ENCODE measurements at places on chromosomes 7 and 10.
A peak's percentile ranks its signal among the peaks of the same experiment; 100 is the strongest.

GRCh38 chr7:98321301-98321700 is 39.8 kb downstream of the BRI3 start:
- no peak for DNase-seq

DNA sequence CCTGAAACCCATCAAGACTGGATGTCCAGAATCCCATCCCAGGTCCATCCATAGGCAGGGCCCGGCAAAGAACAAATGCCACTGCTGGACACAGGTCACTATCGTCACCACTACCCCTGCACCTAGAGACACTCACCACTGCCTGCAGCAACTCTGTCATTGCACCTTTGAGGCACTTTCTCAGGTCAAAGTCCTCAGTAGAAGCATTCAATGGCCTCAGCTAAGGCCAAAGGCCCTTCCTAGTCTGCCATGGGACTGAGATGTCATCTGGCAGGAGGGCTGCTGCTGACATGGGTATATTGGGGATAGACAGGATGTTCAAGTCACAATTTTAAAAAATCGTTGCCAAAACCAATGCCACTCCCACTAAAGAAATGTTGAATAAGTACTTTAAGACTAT is 58.7 kb downstream of the GPAM start:
- DNase-seq, result no peak

- DNase-seq, result peak; percentile 83
Measured at GRCh38 chr10:6170638-6171037, 32.1 kb upstream of the PFKFB3 start.

GRCh38 chr10:119201233-119201632 is 6.1 kb upstream of the GRK5 start:
- no peak for DNase-seq

GRCh38 chr10:92328993-92329392 is 38.0 kb downstream of the MARCHF5 start:
- no peak for DNase-seq

- no peak for DNase-seq
Measured at GRCh38 chr10:94103801-94104221, 110.1 kb downstream of the PLCE1 start.

- no peak for DNase-seq
Measured at GRCh38 chr7:1512781-1513656, 8.8 kb upstream of the INTS1 start.

GRCh38 chr10:46995234-46995633 is 84.0 kb downstream of the PTPN20 start:
- DNase-seq, result peak; percentile 28

DNA sequence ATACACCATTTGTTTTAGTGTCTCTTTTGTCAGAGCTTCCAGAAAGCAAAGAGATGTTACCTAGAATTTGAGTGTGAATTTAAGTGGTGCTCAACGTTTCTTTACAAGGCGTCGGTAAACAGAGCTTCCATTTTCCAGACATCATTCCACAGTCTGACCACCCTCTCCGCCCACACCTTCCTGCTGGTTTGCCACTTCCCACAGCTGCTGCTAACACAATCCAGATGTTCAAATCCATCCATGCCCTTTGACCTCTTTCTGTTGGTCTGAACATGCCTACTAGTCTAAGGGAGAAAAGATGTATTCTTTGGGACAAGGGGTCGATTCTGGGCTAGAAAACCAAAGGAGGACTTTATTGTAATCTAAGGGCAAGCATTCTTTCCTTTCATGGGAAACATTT is 86.1 kb downstream of the FAM107B start:
- no peak for DNase-seq

DNA sequence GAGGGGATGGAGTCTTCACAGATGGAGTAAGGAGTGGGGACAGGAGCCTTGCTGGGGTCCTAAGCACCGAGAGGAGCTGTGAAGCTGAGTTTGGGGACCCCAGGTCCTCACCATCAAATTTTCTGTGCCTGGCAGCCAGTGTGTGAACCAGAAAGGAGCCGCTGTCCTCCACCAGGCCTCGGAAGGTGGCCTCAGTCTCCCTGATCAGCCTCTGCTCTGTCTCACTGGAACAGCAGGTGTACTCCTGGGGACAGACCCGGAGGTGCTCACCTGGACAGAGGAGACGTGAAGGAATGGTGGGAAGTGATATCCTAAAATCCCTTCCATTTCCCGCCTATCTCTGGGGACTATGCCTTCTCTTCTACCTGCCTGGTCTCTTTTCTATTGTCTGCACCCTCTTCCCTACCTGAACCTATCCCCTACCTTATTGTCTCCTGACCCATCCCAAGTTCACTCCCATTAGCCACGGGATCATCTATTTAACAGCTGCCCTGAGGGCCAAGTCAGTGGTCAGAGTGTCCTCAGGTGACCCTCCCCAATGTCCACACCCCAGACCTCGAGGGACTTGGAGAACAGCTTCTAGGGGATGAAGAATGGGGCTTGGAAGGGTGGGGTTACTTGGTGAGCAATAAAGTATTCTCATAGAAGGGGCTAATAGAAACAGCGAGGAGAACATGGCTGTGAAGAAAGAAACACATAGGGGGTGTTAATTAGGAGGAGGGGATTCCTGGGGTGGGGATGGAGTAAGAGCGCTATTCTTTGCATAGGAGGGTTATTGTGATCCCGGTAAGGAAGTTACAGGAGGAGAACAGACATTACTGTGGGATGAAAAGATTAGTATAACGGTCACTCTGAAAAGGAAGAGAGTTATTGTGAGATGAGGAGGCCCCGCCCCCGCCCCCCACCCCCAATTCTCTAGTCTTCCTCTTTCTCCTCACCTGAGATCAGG is 811 bp downstream of the GPC2 start:
- peak; percentile 48 for DNase-seq

- DNase-seq, result no peak
Measured at GRCh38 chr7:4665661-4666060, 16.4 kb upstream of the FOXK1 start.

- DNase-seq, result no peak
Measured at GRCh38 chr7:148447221-148447849, 143.2 kb upstream of the C7orf33 start.

DNA sequence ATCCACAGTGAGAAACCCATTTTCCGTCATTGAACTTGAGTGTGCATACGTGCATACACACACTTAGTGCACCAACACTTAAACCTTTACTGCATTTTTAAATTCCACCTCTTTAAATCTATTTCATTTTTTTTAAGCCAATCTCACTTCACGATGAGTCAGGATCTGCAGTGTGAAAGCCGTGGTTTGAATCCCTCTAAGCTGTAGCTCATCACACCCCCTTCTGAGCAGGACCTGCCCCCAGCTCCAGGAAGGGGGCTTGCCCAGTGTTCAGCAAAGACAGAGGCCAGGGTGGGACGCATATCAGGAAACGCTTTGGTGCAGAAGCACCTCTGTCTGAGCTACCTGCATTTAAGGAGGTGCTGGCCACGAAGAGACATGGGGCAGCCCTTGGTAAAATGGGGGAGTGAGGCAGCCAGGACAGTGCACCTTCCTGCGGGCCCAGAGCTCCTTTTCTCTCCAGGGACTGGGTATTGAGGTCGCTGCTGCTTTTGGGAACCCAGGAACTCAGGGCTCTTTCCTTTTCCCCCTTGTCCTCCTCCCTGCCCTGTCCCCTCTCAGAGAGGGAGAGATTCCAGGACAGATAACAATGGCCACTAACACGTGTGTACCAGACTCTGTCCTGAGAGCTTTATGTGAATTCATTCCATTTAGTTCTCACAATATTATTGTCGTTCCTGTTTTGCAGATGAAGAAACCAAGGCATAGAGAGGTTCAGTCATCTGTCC is 21.7 kb downstream of the ZNF316 start:
- DNase-seq, result peak; percentile 26

- DNase-seq, result no peak
Measured at GRCh38 chr7:50775231-50775630, 7.5 kb downstream of the GRB10 start.

GRCh38 chr10:56095506-56096225 is 265.4 kb downstream of the ZWINT start:
- DNase-seq, result peak; percentile 5

DNA sequence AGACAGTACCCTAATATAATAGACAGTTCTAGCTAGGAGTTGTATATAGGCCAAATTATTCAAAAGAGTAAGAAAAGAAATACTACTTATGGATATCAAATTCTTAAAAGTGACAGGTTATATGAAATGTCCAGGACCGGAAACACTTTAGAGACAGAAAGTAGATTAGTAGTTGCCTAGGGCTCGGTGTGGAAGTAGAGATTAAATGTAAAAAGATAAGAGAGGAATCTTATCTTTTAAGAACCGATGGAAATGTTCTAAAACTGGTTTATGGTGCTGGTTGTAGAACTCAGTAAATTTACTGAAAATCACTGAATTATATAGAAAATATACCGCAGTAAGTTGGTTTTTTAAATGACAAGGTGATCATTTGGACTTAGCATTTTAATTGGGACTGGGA is 147.5 kb upstream of the ASAH2 start:
- no peak for DNase-seq

DNA sequence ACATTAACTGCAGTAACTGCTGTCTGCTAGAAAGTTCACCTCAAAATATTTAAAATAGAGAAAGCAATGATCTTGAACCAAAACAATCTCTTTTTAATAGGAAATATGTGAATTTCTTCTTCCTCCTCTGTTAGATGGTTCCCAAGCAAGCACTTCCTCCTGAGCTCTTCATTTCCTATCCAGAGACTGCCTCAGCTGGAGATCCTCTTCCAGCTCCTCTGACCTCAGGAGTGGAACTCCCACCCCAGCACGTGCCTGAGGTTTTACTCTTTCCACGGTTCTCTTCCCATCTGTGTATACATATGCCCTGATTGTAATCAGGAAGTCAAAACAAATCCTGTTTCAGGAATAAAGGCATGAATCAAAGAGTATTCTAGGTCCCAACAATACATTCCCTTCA is 5.6 kb downstream of the DENND11 start:
- DNase-seq, result no peak

DNA sequence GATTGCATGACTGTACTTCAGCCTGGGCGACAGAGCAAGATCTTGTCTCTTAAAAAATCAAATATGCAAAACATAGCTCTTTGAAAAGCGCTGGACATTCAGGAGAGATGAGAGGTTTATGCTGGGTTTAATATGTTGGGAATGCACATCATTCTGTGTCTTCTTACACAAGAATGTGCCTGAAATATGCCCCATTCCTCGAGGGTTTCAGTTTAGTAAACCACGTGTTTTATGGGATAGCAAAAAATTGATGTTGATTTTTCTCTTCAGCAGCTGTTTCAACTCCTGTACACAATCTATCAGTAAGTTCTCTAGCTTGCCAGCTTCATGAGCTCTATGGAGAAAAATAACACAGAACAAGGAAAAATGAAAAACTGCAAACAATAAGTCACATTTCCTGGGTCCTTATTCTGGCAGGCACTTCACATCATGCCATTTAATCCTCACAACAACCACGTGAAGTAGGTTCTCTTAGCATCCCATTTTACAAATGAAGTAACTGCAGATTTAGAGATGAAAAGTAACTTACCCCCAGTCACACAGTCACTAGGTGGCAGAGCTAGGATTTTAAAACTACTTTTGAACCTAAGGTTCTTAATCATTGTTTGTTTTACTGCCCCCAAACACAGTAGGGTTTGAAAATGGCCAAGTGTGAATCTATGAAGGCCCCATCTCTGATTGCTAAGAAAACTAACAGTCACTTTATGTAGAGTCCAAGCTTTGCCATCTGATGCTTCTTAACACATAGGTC is 423.6 kb downstream of the PHTF2 start:
- DNase-seq, result no peak

GRCh38 chr7:1749864-1750466 is 79.9 kb downstream of the ELFN1 start:
- DNase-seq, result no peak

- no peak for DNase-seq
Measured at GRCh38 chr10:28295336-28295735, 7.5 kb downstream of the MPP7 start.

DNA sequence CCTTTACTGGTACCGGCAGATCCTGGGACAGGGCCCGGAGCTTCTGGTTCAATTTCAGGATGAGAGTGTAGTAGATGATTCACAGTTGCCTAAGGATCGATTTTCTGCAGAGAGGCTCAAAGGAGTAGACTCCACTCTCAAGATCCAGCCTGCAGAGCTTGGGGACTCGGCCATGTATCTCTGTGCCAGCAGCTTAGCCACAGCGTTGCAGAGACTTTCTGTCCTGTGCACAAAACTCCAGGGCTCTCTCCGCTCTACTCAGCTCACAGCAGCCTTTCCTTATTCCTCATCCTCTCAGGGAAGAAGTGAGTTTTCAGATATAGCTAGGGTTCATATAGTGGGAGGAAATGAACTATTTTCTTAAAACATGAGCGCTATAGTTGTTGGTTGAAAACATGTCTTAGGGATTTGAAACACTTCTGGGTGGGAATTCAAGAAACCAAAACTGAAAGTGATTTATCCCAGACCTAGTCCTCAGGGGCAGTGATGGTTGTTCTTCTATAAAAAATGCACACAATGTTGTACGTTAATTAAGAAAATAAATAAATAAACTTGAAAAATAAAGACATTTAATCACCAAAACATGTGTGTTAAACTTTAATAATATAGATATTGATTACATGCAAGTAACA is 150.2 kb upstream of the PRSS58 start:
- no peak for DNase-seq

DNA sequence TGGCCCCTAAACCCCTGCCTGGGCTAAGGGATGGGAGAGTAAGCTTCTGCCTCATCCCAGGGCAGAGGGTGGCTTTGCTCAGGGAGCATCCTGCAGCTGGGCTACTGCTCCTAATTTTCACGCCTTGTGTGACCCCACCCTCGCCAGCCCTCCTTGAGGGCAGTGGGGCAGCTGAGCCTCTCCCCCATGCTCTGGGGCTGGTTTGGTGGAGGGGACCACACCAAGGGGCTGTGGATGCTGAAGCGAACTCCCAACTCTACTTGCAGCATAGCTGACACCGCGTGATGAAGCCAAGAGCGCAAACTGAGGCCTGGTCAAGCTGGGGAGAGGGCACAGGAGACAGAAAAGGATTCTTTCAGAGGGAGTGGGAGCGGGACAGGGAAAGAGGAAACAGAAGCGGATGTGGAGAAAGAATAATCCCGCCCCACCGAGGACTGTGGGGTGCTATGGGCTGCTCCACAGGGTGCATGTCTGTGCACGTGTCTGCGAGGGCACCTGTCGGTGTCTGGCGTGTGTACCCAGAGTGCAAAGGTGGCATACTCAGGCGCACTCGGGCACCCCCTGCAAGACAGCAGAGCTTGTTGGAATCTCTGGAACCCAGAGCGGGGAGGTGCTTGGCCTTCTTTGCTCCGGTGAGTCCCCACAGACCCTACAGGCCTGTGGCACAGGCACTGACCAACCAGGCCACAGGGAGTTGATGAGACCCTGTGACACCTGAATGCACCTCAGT is 19.4 kb upstream of the RASGEF1A start:
- no peak for DNase-seq

DNA sequence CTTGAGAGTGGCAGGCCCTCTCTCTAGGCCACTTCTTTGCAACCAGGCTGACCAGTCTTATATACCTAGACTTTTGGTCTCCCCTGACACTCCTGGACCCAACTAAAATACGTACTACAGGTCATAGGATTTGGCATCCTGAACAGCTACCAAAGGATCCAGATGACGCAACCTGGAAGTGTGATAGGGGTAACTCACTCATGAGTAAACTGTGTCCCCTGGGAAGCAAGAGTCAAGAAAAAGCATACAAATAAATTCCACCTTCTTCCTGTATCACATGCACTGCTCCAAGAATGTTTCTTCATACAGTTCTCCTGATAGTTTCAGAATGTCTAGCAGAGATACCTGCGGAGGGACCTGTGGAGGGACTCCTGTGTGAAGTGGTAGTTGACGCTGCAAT is 172.3 kb downstream of the MDFIC start:
- DNase-seq, result no peak

- DNase-seq, result no peak
Measured at GRCh38 chr7:49636400-49636799, 137.0 kb upstream of the VWC2 start.

Measured in NCI-H82 (cell line).